ENCODE measurements at places on chromosomes 16 and 17.

GRCh38 chr17:45101546-45101882, 30.8 kb downstream of the PLCD3 start:
- DNase-seq: no peak

DNA sequence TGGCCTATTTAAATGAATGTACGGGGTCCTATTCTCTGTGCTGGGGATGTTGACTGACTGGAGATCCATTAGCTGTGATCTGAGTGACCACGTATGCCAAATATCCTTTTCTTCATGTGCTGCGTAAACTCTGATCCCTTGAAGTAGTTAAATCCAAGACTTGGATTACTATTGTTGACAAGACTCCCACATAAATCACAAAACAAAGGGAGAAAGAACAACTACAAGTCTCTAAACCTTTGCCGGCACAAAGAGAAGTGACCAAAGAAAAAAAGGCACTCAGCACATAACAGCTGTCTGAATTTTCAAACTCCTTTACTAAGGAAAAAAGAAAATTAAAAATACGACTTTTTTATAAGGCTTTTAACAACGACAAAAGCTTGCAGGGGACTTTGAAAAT, 559.9 kb upstream of the CDH8 start:
- DNase-seq: no peak

DNA sequence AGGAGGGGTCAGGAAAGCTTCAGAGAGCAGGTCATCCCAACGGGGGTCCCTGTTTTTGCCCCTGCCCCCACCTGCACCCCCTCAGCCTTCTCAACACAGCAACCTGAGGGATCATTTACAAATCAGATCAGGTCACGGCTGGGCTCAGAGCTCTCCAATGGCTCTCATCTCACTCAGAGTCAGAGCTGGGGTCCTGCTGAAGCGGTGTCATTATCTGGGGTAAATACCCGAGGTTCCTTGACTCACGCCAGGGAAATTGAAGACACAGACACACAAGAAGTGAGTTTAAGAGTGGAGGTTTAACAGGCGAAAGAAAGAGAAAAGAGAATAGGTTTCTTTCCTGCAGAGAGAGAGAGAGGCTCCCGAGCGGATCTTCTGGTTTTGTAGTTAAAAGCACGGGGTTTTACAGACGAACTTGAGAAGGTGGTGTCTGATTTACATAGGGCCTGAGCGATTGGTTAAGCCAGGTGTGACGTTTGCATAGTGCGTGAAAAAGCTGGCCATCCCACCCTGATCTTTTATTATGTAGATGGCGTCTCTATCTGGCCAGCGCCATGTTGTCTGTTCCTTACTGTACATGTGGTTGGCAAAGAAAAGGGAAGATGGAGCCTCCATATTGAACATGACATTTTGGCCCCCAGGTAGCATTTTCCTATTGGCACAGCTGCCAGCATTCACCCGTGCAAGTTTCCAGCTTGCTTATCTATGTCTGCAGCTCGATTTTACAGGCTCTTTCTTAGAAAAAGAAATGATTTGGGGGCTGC, 51.4 kb downstream of the WSB1 start:
- no peak for DNase-seq

GRCh38 chr16:19841184-19841583, 43.5 kb downstream of the GPRC5B start:
- no peak for DNase-seq

DNA sequence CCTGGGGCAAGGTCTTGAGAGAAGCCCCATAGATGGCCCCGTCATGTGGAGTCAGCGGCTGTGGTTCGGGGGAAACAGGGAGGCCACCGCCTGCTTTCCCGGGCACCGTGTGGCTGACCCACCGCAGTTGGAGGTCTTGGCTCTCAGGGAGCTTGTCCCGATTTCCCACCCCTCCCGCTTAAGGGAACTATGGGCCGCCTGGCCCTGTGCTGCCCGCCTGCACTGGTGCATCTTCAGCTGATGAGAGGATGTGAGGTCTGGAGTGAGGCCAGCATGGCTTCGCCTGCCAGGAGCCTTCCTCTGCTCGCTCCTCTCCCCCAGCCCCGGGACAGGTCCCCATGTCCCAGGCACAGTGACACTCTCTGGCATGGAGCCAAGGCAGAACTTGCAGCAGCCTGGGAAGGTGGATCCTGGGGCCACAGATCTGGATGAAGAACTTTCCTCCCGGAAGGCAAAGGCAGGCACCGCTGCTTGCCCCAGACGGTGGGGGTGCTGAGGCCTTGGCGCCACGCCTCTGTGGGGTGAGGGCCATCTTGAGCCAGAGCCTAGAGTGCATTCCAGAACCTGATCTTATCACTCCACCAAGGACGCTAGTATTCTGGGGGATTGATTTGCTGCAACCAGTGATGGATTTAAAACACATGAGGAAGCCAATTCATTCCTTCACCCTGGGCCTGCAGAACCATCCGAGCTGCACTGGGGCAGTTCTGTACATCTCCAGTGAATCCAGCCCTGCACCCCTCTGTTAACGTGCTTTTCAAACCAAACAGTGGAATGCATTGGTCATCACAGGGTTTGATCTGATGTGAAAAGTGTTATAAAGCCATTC, 178.6 kb upstream of the TNRC6C start:
- DNase-seq: no peak

- DNase-seq: no peak
These were observed 572 bp downstream of the KSR1 start for GRCh38 chr17:27456681-27457359.

DNA sequence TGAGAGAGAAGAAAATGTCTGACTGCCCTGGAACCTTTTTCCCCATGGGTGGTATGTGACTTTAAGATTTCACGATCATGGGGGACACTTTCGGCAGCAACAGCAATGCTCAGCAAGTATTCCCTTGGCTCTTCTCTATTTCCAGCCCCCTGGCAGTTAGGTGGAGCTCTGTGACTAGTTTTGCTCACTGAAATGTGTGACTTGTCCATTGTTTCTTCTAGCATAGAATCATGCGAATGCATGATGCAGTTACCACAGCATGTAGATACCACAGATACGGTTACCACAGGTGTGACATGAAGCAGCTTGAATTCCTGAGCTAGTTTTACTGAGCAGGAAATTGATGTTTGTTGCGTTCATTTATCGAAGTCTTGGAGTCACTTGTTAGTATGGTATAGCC, 1034.5 kb upstream of the EEF2KMT start:
- DNase-seq: no peak

- no peak for DNase-seq
These were observed 378.8 kb upstream of the TNRC6C start for GRCh38 chr17:77579682-77580081.

GRCh38 chr16:50616883-50617645, 64.0 kb downstream of the SNX20 start:
- DNase-seq: no peak

- DNase-seq: no peak
These were observed 147.4 kb downstream of the ZNF423 start for GRCh38 chr16:49708491-49708890.

GRCh38 chr17:45794840-45795239, 10.7 kb downstream of the CRHR1 start:
- no peak for DNase-seq

- DNase-seq: no peak
These were observed 3.1 kb upstream of the PHKG2 start for GRCh38 chr16:30745082-30745481.

GRCh38 chr16:50015631-50016030, 9.4 kb upstream of the CNEP1R1 start:
- DNase-seq: no peak

DNA sequence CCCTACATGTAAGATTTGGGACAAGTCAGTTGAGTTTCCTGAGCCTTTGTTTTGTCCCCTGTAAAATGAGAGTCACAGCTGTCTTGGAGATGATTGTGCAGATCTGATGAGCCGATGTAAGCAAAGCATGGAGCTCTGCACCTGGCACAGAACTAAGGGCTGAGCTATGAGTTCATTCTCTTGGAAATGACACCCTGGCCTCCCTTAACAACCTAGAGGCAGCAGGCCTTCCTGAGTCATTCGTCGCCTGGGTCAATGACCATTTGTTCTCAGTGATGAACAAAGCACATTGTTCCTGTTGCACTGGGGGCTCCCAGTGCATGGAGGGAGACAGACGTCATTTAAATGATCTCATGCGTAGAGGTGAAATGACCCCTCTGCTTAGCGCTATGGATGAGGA, 62.8 kb upstream of the GCSH start:
- no peak for DNase-seq

DNA sequence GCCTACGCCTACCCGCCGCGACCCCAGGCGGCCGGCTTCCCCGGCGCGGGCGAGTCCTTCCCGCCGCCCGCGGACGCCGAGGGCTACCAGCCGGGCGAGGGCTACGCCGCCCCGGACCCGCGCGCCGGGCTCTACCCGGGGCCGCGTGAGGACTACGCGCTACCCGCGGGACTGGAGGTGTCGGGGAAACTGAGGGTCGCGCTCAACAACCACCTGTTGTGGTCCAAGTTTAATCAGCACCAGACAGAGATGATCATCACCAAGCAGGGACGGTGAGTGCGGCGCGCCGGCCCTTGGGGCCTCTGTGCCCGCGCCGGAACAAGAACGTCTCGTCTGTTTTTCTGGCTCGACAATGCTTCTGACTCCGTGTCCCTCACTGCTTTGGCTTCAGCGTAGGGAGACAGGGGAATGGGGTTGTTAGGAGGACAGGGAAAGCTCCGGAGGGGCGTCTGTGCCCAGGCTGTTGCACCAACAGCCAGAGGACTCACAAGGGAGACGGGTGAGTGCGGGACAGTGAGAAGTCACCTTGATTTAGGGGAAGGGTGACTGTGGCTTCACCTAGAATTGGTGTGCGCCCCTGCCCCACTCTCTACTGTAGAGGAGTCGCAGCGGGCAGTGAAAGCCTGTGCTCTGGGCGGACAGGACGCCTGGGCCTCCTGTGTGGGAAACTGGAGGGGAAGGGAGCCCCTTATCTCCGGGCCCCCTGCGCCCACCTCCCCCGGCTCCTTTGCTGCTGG, 806 bp downstream of the TBX21 start:
- DNase-seq: no peak

- no peak for DNase-seq
These were observed 8.2 kb downstream of the NHERF2 start for GRCh38 chr16:2034696-2035430.
